ENCODE measurements at places on chromosomes 16 and 17.

DNA sequence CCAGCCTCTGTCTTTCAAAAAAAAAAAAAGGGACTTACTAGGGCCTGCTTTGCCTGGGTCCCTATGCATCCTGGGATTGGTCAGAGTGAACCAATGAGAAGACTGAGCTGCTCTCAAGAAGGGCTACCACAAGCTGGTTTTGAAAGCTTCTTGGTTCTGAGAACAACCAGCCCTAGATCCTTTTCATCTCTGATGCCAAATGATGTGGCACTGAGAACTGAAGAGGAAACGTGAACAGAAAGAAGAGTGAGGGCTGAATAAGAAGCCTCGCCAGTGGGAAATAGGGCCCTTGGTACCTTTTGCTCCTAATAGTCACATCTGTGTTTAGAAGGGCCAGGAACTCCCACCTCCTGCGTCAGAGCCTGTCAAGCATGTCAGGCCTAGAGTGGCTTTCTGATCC is 10.7 kb downstream of the TACO1 start:
- no peaks in the 10 kb centered on the region for H3K4me1 ChIP-seq
- peaks cover 2% of the 10 kb centered on the region for H3K36me3 ChIP-seq
- H3K27ac ChIP-seq = no peak overlapping the region
- no peak overlapping the region for H3K4me3 ChIP-seq
- H3K27me3 ChIP-seq = no peaks in the 10 kb centered on the region
- no peak for DNase-seq

- DNase-seq = no peak
- H3K27me3 ChIP-seq = no peaks in the 10 kb centered on the region
- H3K27ac ChIP-seq = no peak overlapping the region
Measured at GRCh38 chr16:55147396-55147795, 176.6 kb upstream of the IRX6 start.

DNA sequence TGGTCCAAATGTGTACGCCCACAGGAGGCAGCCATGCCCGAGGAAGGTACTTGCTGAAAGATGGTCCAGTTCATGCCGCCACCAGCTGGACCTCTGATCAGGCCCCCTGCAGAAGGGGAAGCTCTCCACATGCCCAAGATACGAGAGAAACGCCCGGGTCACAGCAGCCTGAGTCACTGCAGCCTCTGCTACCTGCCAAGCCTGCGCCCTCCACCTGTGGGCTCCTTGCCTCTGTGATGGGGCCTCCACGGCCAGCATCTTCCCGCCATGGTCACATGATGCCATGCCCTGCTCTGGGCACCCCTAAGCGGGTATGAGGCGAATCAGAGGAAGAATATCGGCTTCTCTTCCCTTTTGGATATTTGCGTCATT is 13.7 kb upstream of the KREMEN2 start:
- H3K27me3 ChIP-seq = no peaks in the 10 kb centered on the region
- no peaks in the 10 kb centered on the region for H3K4me1 ChIP-seq
- H3K4me3 ChIP-seq = no peak overlapping the region
- H3K36me3 ChIP-seq = peaks cover 7% of the 10 kb centered on the region
- no peak overlapping the region for H3K27ac ChIP-seq

GRCh38 chr16:11098601-11099390 is 154.4 kb downstream of the CLEC16A start:
- no peaks in the 10 kb centered on the region for H3K27me3 ChIP-seq
- no peak for DNase-seq
- peaks cover 42% of the 10 kb centered on the region for H3K4me1 ChIP-seq
- H3K27ac ChIP-seq = peak overlapping the region; percentile 64
- H3K4me3 ChIP-seq = no peak overlapping the region

DNA sequence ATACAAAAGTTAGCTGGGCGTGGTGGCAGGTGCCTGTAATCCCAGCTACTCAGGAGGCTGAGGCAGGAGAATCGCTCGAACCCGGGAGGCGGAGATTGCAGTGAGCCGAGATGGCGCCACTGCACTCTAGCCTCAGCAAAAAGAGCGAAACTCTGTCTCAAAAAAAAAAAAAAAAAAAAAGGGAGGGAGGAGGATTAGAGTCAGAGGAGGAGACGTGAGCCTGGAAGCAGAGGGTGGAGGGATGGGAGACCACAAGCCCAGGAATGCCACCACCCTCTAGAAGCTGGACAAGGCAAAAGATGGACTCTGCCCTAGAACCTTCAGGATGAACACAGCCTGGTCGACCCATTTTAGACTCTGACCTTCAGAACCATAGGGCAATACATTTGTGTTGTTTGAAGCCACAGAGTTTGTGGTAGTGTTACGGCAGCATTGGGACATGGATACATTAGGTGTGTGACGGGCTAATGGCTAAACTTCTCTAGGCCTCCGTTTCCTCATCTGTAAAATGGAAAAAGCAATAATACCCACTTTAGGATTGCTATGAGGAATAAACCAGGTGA is 2.1 kb upstream of the SMIM22 start:
- H3K4me3 ChIP-seq = no peak overlapping the region
- no peaks in the 10 kb centered on the region for H3K36me3 ChIP-seq
- DNase-seq = no peak

GRCh38 chr16:28569021-28569420 is 15.3 kb downstream of the SGF29 start:
- H3K27me3 ChIP-seq = no peaks in the 10 kb centered on the region
- no peak overlapping the region for H3K4me3 ChIP-seq
- no peak overlapping the region for H3K27ac ChIP-seq
- DNase-seq = no peak
- peaks cover 15% of the 10 kb centered on the region for H3K36me3 ChIP-seq
- peaks cover 21% of the 10 kb centered on the region for H3K4me1 ChIP-seq

GRCh38 chr16:88553739-88554138 is 16.5 kb upstream of the ZC3H18 start:
- no peak overlapping the region for H3K4me3 ChIP-seq
- H3K27ac ChIP-seq = no peak overlapping the region

DNA sequence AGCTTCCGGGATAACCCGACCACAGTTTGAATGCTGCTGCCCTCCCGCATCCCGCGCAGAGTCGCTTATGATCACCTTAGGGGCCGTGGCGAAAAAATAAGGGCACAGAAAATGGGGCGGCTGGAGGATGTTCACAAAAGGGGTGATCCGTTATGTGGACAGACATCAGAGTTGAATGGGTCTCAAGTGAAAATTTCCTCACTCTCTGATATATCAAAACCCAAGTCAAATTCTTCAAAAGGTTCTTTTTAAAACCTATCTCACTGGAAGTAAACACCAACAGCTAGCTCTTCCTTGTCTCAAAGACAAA is 400 bp upstream of the CEP112 start:
- no peaks in the 10 kb centered on the region for H3K27me3 ChIP-seq
- H3K27ac ChIP-seq = peak overlapping the region; percentile 89
- no peak for DNase-seq
- peak overlapping the region; percentile 89 for H3K4me3 ChIP-seq
- H3K36me3 ChIP-seq = peaks cover 3% of the 10 kb centered on the region
- peaks cover 20% of the 10 kb centered on the region for H3K4me1 ChIP-seq

DNA sequence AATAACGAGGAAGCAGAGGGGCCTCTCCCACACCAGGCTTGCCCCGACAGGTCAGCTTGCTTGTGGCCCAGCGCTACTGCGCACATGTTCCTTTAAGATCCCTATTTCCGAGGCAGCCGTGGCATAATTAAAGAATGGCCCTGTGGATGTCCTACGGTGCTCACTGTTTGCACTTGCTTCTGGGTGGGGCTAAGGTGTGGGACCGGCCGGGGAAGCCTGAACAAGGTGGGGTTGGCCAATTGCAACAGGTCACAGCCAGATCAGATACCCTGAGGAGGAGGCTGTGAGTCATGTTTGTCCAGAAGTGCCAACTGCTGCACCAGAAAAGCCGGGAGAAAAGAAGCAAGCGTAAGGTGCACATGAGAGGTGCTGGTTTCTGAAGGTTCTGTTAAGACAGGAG is 158.5 kb upstream of the CACNG5 start:
- no peak overlapping the region for H3K4me3 ChIP-seq
- H3K4me1 ChIP-seq = peaks cover 54% of the 10 kb centered on the region
- peaks cover 5% of the 10 kb centered on the region for H3K36me3 ChIP-seq
- DNase-seq = no peak

Measured in neural crest cell (in vitro differentiated cells).